AG04450 (cell line): ENCODE measurements at places on chromosomes 12 and 14.

DNA sequence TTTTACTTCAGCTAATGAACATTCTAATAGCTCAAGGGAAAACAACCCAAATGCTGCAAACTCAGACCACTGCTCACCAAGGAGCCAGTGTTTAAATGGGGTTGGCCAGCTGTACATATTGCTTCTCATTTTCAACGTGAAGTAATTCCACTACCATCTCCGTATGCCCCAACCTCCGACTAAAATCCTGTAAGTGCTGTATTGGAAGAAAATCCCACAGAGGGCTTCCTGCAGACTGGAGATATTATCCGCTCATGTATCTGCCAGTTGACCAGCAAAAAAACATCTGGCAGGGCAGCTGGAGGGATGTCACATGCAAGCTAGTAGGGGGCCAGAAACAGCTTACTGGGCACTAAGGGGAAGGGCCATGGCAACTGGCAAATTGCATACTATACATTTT lies 485.0 kb downstream of the SNAPC1 start:
- DNase-seq: no peak

DNA sequence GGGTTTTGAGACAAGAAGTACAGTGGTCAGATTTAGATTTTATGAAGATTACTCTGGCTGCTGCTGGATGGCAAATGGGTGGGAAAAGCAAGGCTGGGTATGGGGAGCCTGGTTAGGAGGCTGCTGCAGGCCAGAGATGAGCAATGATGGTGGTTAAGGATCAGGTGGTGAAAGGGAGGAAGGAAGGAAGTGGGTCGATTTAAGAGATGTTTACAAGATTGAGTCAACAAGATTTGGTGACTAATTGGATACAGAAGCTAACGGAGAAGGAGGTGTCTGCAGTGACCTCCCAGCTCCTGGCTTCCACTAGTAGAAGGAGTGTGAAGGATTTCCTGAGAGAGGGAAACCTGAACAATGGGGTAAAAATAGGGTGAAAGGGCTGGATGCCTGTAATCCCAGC lies 18.7 kb downstream of the NOS1 start:
- DNase-seq: no peak

DNA sequence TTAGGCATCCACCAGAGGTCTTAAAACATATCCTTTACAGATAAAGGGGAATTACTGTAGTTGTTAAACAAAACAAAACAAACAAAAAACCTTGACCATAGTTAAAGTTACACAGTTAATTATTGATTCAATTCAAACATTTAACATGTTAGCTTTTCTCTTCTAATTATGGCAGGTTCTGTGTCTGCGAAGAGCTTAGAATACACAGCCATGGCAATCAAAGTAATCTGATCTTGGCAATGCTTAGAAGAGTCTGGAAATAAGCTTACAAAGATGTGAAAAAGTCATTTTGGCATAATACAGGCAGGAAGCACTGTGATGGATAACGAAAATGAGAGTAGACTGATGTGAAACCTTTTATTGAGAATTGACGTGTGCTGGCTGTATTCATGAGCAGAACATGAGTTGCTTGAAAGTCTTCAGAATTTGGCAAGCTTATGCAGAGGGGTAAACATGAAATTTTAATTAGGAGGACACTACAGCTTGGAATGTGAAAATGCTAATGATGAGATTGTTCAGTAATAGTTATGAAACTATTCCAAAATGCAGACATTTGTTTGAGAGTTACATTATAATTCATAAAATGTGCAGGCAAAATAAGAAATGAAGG lies 629.6 kb downstream of the FSCB start:
- no peak for DNase-seq

DNA sequence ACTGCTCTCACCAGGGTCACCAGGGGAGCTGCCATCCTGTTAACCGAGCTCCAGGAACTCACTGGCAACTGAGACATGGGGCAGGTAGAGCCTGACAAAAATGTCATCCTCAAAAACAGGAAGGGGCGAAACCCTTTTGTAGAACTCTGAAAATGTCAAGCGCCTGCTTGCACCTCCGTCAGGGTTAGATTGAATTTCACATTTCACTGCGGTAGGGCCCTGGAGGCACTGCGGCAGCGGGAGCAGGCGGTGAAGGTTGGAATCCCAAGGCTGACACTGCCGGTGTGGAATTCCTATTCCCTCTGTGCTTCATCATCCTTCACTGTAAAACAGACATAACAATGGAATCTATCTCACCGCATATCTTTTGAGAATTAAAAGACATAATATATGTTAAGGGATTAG lies 142.8 kb upstream of the TMCC3 start:
- DNase-seq: no peak

GRCh38 chr14:101372894-101373620 lies 188.2 kb upstream of the DIO3 start:
- no peak for DNase-seq

GRCh38 chr12:40215982-40216381 lies 8.8 kb upstream of the LRRK2 start:
- DNase-seq: no peak

- DNase-seq: no peak
Measured at GRCh38 chr14:20857630-20858261, 33.4 kb upstream of the RNASE3 start.
